Stimulated activated CD4-positive, alpha-beta T cell treated with anti-CD3 and anti-CD28 coated beads, Interleukin-1b, Interleukin-23, amount 100 ng/mL, for 1 hour (primary cell): ENCODE measurements at places on chromosomes 7 and 10.

- no peak for DNase-seq
These were observed 95.1 kb downstream of the BMPR1A start for GRCh38 chr10:86851328-86852207.

DNA sequence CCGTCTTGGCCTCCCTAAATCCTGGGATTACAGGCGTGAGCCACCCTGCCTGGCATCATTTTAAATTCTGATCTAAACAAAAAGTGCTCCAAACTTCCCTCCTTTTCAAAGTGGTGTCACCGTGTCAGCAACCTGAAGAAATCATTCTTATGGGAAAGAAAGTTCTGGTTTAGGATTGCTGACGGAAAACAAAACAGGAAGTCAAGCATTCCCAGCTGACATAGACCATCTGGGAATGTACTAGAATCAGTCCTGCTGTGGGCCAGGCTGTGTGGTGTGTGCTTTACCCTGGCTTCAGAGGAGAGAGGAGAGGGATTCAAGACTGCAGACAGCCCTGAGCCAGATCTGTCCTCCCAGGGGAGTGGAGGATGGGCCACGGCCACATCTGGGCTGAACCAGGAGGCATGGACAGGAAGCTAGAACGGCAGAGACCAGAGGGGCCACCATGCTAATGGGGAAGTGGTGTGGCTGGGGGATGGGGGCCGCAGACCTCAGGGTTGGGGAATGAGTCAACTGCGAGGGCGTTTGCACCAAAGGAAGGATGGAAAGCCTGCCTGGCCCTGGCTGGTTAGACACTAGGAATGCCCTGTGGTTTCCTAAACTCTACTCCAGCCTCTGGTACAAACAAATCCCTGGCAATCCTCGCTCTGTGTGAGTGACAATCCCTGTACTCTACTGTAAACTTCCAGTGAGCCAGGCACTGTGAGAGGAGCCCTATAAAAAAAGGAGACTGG is 16.7 kb upstream of the CLIP2 start:
- DNase-seq: no peak

DNA sequence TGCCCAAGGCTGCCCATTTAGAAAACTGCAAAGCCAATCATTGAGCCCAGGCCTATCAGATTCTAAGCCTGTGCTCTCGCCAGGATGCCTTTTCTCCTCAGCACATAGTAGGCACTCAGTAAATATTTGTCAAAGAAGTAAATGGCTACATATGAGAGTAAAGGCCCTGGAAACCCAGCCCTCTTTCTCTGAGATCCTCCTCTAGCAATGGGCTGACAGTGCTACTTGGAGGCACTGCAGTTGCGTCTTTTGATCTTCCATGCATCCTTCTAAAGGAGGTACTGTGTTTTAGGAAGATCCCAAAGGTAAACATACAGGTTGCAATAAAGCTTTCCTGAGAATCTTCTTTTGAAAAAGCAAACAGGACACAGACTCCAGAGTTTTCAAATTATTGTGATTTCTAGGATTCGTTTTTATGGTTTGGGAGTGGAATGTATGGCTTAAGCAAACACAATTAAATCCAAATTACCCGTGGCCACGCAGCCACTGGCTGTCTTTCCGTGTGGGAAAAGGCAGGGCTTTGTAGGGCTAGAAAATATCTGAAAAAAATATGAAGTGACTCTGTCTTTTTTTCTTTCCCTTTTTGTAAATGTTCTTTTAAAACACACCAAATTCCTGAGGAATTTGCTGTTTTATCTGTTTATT is 151.3 kb upstream of the BMPER start:
- DNase-seq: no peak

- no peak for DNase-seq
These were observed 275.1 kb downstream of the DOCK4 start for GRCh38 chr7:111931016-111931517.

DNA sequence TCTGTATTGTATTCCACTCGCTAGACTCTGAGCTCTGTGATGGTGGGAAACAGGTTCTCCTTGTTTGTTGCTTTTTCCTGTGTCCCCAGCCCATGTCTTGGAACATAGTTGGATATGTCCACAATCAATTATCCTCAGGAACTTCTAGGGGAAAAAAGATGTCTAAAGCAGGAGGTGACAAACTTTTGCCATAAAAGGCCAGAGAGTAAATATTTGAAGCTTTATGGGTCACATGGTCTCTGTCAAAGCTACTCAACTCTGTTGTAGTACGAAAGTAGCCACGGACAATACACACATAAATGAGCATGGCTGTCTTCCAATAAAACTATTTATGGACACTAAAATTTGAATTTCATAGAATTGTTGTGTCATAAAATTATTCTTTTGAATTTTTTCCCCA is 220.5 kb downstream of the CHCHD3 start:
- no peak for DNase-seq

- no peak for DNase-seq
These were observed 74.5 kb downstream of the SND1 start for GRCh38 chr7:127726476-127726875.

- DNase-seq: no peak
These were observed 58.1 kb downstream of the PODXL start for GRCh38 chr7:131498237-131498885.

DNA sequence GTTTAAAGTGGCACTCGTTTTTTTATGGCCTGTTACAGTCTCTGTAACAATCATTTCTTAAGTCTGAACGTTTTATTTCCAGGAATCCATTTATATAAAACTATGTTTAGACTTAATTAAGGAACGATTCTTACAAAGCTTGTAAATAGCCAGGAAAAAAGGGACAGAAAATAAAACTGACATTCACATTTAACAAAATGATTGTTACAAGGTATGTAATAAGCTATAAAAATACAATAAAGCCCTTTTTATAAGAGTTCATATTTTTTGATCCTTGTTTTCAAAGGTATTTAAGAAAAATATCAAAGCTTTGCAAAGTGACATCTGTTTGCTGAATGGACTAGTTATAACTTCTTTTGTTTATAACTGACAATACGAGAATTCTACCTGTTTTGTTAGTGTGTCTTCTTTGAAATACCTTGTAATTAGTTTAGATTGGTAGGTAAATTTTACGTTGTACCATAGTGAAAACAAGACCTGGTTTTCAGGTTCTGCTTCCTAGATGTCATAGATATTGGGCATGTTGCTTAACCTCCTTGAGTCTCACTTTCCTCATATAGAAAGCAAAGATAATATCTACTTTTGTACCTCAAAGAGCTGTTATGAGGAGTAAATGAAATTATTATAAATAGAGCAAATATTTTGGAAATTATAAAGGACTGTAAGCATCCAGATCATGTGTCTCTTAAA is 25.8 kb downstream of the BTRC start:
- no peak for DNase-seq

- DNase-seq: no peak
These were observed 114.0 kb downstream of the PTPN20 start for GRCh38 chr10:47025253-47025539.

- DNase-seq: no peak
These were observed 19.9 kb upstream of the IFIT1B start for GRCh38 chr10:89357975-89358374.

GRCh38 chr10:122140461-122140902 is 130.6 kb upstream of the BTBD16 start:
- no peak for DNase-seq

GRCh38 chr7:94834359-94834758 is 73.0 kb upstream of the PPP1R9A start:
- DNase-seq: no peak

DNA sequence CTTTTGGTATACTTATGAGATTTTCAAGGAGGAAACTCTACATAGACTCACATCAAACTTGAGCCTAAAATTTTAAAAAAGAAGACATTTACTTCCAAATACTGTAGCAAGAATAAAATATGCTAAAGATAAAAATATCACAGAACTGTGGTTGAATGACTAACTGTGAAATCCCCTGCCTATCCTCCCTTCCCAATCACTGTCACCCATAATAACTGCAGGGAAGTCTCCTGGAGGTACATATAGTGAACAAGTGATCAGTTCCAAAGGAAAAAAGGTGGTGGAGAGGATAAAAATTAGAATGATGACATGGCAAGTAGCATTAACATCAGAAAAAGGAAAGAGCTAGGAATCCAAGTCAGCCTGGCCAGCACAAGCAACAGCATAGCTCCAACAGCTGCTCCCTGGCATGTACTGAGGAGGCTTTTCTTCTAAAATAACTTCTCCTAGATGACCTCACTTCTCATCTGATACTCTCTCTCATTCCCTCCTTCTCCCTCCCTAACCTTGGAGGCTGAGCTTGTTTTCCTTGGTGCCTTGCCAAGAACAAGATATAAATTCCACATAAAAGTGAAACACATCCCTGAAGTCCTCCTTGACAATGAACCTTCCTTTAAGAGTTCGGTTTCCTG is 124.0 kb downstream of the IQUB start:
- no peak for DNase-seq

DNA sequence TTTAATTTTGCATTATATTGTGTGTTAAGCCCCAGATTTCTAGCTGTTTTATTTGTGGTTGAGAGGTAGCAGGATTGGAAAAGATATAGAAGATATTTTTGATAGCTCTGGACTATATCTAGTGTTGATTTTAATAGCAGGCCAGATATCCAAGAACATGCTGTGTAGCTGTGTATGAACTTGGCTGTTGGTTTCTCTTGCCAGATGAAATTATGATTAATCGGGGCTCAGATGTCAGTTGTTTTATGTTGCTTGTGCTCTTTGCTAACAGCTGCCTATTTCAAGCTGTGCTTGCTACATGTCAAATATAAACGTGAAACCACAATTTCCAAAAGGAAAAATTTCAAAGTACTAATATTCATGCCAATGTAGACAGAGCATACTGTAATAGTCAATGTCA is 141.1 kb downstream of the GRM3 start:
- DNase-seq: no peak

- DNase-seq: no peak
These were observed 93.0 kb downstream of the DYNC2I1 start for GRCh38 chr7:158949359-158949758.

- no peak for DNase-seq
These were observed 341.6 kb upstream of the MEOX2 start for GRCh38 chr7:16028103-16028502.

GRCh38 chr7:22629056-22629455 is 97.9 kb upstream of the IL6 start:
- DNase-seq: no peak

GRCh38 chr10:31926160-31926559 is 2.5 kb downstream of the ARHGAP12 start:
- DNase-seq: no peak

GRCh38 chr7:100127866-100128636 is 1.3 kb downstream of the MBLAC1 start:
- no peak for DNase-seq

DNA sequence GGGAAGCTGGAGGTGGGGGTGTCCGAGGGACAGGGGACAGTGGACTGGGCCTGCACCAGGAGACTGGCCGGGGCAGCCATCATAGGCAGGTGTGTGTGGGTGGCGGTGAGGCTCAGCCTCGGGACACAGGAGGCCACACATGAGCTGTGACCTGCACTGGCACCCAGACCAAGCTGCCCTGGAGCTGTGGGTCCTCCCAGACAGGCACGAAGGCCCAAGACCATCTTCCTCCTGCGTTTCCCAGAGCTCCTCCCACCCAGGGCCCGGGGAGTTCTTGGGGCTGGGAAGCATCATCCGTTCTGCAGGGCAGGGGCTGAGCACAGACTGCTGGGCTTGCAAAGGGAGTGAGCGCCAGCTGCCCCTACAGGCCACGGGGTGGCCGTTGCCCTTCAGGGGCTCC is 87.4 kb downstream of the PDGFA start:
- DNase-seq: no peak

- no peak for DNase-seq
These were observed 51.2 kb downstream of the PRKAG2 start for GRCh38 chr7:151825721-151826120.

GRCh38 chr10:24174014-24174413 is 34.9 kb upstream of the KIAA1217 start:
- DNase-seq: no peak

DNA sequence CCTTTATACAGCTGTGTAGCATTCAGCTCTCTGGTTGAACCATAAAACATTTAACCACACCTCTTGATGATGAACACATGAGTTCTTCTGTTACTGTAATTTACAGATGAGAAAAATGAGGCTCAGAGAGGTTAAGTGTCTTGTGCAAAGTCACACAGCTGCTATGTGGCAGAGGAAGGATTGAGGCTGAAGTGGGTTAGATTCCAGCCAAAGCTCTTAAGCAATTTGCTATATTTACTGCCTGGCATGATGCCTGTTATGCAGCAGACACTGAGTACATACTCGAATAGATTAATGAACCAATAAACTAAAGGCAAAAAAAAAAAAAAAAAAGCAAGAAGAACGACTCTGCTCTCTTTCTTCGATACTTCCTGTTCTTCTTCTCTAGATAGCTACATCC is 35.7 kb downstream of the GFRA1 start:
- no peak for DNase-seq

DNA sequence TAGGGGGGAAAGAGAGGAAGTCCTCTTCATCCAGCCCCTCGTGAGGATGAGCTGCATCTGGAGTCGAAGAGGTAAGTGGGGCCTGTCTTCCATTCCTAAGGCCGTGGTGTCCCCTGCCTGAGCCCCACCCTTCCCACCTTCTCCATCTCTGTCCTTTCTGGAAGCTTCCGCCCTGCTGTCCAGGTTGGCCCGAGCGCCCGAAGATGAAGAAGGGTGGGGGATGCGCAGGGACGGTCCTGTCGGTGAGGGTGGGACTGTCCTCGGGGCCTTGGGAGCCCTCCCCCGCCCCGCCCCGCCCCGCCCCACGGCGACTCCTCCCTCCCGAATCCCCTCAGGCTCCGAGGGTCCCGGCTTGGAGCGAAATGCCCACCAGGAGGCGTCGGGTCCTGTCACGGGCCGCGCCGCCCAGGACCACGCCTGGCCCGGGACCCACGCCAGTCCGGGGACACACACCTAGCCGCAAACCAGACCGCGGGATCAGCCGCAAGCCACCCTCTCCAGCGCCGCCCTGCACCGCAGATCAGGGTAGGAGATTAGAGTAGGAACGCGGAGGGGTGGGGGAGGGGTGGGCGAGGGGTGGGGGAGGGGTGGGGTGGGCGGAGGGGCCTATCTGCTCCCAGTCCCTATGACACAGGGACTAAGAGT is 15.3 kb downstream of the GPRIN2 start:
- DNase-seq: no peak

- DNase-seq: no peak
These were observed 50.8 kb upstream of the PHYHIPL start for GRCh38 chr10:59125666-59126065.

DNA sequence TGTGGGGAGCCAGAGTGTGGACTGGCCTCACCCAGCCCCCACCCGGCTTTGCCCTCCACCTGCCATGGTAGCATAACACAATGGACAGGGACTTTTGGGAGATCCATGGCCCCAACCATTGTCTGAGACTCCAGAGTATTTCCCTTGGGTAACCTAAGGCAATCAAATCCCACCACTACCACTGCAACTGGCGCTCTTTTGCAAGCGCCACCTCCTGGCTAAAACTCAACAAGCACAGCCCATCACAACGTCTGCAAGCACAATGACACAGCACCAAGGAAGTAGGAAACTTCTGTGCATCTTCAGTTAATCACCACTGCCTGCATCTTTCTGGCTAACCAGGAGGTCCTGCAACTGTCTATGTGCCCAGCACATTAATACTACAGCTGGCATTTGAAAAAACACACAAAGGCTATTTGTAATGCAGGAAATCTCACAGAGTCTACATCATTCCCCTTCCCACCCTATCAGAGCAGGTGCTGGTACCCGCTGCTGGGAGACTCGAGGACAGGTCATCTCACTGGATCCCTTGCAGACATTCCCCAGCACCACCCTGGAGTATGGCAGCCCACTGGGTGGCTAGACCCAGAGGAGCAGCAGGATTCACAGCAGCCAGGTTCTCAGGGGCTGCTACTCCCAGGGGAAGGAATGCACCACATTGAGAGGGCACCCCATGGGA is 27.7 kb downstream of the ANKRD26 start:
- DNase-seq: no peak

- no peak for DNase-seq
These were observed 51.4 kb downstream of the BTAF1 start for GRCh38 chr10:91974960-91975359.
